Vagina (tissue), 2 donors: ENCODE measurements at places on chromosomes 1 and 21.

DNA sequence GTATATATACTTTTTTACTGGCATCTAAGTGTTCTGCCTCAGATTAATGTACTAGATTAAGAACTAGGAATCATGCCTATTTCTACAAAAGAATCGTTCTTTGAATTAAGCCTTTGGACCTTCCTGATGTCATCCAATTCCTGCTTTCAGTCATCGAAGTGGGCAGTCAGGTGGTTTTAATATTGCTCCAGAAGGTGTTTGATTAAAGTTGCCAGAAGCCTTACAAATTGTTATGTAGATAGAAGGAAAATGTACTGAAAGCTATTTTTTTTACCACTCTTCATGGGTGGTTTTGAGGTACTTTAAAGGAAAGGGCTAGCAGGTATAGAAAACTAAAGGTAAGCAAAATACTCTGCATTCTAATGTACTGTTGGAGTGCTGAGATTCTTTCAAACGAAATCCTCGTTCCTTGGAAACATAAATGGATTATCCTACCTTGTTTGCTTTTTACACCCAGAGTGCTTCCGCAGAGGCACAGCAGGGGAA is 716 bp downstream of the CTBS start:
- DNase-seq, result no peak

DNA sequence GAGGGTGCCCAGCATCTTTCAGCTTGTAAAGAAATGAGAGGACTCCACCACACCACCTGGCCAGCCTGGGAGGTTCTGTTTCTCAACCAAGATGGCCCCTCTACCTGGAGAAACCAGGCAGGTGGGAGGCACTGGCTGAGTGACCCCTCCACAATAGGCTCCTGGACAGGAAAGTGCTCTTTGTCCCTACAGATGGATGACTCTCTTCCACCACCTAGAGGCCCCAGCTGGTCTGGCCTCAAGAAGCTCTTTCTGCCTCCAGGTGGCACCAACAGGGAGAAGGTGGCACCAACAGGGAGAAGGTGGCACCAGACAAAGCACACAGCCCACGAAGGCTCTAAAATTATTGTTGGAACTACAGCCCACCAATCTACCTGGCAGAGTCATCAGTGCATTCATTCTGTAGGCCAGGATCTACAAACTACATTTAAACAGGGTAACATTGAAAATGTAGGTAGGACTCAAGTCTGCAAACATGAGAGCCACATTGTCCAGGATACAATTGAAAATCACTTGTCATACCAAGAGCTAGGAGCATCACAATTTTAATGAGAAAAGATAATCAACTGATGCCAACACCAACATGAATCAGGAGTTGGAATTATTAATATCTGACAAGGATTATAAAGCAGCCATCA is 14.4 kb downstream of the TMPRSS3 start:
- no peak for DNase-seq

DNA sequence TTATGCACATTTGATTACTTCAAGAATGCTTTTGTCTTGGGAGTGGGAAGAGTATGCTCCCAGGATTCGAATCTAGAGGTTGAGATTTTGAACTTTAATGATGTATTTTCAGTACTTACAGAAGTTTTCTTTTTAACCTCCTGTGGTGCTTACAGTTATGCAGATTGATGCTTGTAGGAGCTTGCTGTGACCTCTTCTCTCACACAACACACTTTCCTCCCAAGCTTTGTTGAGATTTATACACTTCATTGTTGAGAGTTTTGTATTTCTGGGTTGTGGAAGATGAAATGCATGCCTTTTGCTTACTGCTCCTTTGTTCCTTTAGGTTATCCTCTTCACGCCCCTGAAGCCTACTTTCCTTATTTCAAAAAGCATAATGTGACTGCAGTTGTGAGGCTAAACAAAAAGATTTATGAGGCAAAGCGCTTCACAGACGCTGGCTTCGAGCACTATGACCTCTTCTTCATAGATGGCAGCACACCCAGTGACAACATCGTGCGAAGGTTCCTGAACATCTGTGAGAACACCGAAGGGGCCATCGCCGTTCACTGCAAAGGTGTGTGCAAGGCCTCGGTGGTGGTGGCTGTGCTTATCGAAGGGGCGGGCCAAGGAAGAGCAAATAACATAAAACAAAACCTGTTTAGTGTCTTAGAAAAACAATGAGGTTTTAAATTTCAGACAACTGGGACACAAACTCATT is 75.5 kb upstream of the GPR88 start:
- DNase-seq, result no peak

GRCh38 chr1:106173101-106173500 is 883.4 kb upstream of the PRMT6 start:
- no peak for DNase-seq

GRCh38 chr1:31910933-31911332 is 27.2 kb downstream of the PTP4A2 start:
- DNase-seq, result no peak

- DNase-seq, result no peak
Measured at GRCh38 chr1:11602424-11602823, 51.8 kb downstream of the FBXO2 start.

DNA sequence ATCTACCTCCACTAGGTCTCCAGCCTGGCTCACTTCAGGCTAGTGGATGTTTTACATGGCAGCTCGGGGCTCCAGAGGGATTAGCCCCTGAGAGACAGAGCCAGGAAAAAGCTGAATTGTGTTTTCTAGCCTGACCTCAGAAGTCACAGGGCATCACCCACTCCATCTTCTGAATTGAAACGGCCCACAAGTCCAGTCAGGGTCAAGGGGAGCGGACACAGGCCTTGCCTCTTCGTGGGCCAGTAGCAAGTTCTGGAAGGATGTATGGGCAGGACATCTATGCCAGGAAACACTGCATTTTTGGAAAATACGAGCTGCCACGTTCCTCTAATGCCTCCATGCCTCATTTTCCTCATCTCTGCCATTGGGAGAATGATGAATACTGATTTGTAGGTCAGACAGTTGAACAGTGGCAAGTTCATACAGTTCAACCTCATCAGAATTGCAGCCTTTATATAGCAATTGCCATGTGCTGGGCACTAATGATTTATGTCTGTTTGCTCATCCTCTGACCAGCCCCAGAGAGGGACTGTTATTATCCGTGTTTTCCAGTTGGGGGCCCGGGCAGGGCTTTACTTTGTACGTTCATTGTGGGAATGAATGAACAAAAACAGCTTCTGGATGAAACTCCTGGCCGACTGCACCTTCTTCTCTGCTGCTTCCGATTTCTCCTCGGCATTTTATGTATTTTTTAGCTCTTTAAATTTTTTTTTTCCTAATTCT is 23.2 kb upstream of the PCBP3 start:
- DNase-seq, result no peak

- no peak for DNase-seq
Measured at GRCh38 chr1:6152181-6152580, 27.9 kb downstream of the CHD5 start.

DNA sequence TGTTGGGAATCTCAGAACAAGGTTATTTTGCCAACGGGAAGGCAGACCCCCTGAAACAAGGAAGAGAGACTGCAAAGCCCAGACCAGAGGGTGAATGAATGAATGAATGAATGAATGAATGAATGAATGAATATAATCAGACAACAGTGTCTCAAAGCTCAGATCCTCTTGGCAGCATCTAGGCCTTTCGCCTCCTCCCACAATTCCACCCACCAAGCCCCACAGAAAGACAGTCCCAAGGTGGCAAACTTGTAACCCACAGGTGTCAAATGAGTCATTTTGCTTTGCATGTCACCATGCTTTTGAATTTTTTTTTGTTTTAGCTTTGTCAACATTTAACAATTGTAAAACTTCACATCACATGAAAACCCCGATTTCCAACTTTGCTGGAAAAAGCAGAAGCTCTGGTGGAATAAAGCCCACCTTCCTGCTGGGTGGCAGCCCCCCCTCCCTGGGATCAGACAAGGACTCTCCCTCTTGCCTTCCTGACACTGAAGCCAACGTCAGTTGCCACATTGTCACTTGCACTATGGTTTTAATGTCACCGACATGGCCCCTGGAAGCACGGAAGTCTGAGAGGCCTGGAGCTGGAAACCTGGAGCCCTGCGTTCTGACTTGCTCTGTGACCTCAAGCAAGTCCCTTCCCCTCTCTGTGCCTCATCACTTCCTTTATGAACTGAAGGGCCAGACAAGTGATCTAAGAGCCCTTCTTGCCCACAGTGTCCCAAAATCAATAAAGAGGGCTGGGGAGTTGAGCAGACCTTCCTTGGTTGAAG is 134.6 kb upstream of the RUNX3 start:
- DNase-seq, result no peak

GRCh38 chr1:36910886-36911540 is 123.3 kb downstream of the GRIK3 start:
- DNase-seq, result peak; percentile 56

DNA sequence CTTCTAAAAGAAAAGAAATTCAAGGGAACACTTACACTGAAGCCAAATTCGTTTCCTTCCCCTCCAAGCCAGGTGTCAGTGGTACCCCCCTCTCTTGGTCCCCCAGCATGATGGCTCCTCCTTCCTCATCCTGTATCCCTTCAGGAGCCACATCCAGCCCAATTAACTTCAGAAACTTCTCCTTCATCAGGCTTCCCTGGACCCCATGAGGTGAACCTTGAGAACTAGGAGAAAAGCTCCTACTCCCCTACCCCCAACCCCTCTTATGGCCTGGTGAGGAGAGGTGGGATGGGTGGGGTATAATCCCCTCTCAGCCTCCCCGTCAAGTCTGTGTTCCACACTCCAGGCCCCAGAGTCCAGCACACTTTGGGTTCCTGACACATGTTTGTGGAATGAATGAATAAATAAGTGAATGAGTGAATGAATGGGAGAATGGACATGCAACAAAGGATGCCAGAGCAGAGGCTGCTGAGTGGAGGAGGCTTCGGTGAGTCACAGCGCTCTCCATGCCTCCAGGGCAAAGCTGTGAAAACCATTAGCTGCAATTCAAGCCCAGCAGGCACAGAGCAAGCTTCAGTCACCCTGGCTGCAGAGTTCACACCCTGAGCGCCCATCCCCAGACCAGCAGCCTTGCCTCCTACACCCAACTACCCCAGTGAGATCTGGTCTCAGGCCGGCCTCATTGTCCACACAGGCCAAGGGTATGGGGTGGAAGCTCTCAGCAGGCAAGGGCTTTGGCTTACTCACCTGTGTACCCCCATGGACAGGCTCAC is 43.8 kb downstream of the BATF3 start:
- peak; percentile 72 for DNase-seq

DNA sequence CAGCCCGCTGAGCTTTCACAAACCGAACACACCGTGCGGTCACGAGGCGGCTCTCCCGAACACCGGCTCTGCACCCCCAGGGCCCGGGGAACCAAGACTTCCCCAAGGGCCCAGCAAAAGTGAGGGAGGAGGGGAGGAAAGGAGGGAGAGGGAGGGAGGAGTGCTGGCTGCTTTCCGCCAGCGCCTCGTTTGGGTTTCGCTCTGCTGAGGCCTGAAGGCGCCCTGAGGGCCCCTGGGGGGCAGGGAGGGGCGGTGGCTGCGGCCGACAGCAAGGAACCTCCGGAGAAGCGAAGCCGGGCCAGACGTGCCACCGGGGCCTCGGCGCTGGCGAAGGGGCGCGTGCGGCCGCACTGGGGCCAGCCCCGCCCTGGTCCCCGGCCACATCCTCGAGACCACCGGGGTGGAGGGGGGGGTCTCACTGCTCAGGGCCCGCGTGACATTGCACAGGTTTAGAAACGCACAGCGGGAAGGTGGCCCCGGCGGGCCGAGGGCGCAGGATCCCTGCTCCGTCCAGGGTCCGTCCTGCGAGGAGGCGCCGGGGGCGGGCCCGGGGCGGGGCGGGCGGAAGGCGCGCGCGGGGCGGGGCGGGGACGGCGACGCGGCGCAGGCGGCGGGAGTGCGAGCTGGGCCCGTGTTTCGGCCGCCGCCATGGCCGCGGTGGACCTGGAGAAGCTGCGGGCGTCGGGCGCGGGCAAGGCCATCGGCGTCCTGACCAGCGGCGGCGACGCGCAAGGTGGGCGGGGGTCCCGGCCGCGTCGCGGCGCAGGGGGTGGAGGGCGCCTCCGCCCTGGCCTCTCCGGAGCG is at the start of gene PFKL:
TSS of gene PFKL (plus strand) at position 596 of the 804 bp plus-strand sequence. CDS start at position 649, 53 bp downstream.
- no peak for DNase-seq

- DNase-seq, result no peak
Measured at GRCh38 chr1:153795934-153796785, 21.0 kb downstream of the SLC27A3 start.
